ENCODE measurements at places on chromosomes 12 and 14. TPM values are rescaled to one million over a fixed set of nuclear protein-coding genes. Genes with fewer than 3 reads are reported as not detected.

DNA sequence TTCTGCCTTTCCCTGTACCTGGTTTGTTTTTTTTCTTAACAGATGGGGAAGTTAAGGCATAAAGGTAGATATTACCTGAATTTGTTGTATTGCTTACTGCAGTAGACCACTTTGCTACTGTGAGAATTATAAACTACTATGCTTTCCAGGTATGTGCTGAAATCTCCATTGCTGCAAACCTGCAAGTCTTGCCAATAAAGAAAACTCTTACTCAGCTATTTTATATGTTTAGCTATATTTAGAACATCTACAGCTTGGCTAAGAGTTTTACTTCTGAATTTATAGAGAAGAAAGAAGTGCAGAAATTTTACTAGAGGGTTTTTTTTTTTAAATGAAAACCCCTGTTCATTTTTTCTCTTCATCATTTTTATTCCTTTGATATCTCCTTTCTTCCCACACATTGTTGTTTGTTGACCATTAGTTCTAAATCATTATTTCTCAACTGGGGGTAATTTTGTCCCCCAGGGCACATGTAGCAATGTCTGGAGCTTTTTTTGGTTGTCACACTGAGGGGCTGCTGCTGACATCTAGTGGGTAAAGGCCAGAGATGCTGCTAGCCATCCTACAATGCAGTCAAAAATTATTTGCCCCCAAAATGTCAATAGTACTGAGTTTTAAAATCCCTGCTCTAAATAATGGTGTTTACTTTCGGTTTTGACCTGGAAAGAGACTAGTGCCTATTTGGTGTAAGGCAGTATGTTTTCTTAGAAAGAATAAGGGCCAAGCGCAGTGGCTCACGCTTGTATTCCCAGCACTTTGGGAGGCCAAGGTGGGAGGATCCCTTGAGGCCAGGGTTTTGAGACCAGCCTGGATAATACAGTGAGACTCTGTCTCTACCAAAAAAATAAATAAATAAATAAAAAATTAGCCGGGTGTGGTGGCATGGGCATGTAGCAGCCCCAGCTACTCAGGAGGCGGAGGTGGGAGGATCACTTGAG lies 48.6 kb downstream of the PCNX1 start:
- DNase-seq = no peak

DNA sequence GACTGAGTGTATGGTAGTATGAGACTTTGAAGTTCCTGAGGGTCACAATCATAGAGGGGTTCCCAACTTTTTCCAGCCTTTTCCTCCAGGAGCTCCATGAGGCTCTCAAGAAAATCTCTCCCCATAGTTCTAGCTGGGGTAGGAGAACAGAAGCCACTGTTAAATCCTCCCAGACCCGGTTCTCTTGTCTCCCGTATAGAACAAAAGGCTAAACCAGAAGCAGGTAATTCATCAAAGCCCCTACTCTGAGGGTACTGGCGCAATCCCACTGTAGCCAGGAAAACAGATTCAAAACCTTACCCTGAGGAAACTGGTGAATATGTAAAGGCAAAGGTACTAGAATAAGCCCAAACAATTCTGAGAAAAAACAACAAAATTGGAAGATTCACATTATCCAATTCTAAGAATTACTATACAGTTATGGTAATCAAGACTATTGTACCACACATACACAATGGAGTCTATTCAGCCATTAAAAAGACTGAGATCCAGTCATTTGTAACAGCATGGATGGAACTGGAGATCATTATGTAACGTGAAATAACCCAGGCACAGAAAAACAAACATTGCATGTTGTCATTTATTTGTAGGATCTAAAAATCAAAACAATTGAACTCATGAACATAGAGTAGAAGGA lies 20.5 kb downstream of the OR8S1 start:
- no peak for DNase-seq

GRCh38 chr14:68843471-68844209 lies 50.8 kb upstream of the ZFP36L1 start:
- DNase-seq = peak; percentile 55

DNA sequence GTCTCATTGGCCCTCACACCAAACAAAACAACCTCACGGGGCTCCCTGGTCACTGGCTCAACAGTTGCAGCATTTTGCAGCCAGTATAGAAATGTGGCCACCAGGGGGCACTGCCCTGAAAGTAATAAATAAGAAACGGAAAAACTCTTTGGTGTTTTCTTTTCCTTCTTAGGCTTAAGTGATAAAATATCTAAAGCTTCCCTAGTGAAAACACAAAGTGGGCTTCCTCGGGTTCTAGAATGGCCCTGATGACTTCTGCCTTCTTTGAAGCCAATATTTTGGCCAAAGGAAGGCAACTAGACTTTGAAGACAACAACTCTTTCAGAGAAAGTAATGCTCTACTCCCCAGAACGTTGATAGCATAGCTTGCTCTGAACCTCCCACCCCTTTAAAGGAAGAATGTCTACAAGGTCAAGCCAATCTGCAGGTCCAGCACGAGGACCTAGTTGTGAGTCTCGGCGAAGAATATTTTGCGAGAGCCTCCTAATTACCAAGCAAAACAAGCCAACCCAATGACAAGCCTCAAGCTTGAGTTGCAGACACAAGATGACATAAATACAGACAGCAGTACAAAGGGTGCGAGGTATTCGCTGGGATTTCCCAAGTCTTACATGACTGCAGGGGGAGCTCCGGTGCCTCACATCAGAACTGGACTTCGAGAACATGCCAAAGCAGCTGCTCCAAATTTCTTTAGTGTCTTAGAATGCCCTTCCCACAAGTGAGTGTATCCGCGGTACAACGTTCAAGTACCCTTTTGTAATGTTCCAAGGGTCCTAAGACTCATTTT lies 2.6 kb downstream of the ITPK1 start:
- DNase-seq = peak; percentile 83

NUDT14 gene
- 64.4 TPM for polyA plus RNA-seq

- no peak for DNase-seq
Observed at GRCh38 chr12:30691122-30691879, 4.4 kb downstream of the IPO8 start.

GRCh38 chr12:13727707-13728195 lies 253.7 kb downstream of the GRIN2B start:
- no peak for DNase-seq
